ENCODE measurements at places on chromosomes 12 and 14.

GRCh38 chr14:72970058-72970630, 43.9 kb downstream of the DCAF4 start:
- DNase-seq, result no peak

GRCh38 chr14:53884601-53885000, 72.0 kb downstream of the BMP4 start:
- no peak for DNase-seq

DNA sequence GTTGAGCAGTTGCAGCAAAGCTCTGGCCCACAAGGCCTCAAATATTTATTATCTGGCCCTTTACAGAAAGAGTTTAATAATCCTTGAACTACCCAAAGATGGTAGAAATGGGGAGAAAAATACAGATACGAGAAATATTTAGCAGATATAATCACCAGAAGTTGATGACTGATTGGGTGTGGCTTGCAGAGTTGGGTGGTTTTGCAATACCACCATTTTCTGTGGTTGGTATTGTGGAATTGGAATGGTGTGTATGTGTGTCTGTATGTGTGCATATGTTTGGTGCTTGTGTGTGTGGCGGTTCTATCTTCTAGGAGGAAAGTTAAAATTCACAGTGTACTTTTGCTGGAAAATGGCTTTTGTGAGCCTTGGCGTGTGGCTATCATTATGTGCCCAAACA, 85.4 kb upstream of the MANSC4 start:
- DNase-seq, result no peak

DNA sequence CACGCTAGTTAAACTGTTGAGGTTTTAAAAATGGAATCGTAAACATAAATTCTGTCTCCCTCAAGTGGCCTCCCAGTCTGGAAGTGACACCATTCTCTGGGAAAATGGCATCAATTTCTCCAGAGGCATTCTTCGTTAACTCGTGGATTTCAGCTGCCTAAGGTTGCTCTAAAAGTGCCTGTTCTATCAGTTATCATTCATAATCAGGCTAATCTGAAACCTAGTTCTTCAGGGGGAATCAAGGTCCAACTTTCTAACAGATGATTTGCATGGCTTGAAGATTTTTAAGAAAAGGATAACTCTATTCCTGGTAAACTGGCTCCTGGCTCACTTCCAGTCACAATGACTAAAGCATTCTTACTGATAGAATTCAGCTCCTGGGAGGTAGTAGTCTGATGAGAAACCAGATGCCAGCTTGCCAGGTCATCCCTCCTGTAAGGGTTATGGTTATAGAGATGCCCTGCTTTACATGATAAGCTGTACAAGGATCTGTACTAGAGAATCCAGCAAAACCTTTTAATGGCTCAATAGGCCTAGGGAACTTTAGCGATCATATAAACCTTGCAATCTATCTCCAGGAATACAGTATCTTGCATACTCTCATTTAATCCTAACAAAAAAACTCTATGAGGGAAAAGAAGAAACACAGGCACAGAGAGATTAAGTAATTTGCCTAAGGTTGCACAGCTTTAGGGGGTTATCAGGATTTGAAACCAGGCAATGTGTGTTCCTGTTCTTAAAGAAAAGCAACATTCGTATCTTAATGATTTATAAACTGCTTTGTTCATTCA, 1.5 kb downstream of the L3HYPDH start:
- no peak for DNase-seq

DNA sequence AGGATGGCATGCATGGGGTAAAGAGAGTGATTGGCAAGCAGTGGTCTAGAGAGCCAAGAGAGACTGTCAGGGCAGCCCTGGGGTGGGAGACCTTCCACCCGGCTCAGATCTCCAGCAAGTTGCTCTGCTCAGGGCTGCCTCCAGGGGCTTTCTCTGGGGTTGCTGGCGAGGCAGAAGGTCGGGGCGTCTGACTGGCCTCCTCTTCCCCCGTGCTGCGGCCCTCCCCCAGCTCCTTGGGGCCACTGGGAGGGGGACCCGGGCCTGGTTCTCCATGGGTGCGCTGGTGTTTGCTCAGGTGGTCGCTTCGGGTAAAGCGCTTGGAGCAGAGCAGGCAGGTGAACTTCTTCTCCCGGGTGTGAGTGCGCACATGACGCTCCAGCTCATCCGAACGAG, 6.6 kb upstream of the AAAS start:
- no peak for DNase-seq

- no peak for DNase-seq
Observed at GRCh38 chr14:75042035-75042434, 9.2 kb downstream of the MLH3 start.

DNA sequence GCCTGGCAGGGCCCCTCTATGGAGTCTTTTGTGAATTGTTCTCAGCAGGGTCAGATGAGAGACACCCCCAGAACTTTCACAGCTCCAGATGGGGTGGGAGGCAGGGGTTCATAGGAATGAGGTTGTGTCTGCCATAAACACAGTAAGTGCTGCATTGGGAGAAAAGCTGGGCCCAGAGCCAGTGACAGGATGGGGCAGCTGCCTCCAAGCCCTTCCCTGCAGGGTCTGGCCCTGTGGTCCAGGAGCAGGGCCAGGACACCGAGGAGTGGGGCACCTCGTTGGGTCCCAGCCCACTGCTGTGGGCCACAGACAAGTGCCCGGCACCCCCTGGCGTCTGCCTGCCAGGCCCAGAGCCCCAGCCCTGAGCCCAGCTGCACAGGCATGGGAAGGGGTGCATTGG, 13.3 kb downstream of the INF2 start:
- DNase-seq, result no peak

- DNase-seq, result no peak
Observed at GRCh38 chr14:77707355-77707723, 484 bp downstream of the ALKBH1 start.

DNA sequence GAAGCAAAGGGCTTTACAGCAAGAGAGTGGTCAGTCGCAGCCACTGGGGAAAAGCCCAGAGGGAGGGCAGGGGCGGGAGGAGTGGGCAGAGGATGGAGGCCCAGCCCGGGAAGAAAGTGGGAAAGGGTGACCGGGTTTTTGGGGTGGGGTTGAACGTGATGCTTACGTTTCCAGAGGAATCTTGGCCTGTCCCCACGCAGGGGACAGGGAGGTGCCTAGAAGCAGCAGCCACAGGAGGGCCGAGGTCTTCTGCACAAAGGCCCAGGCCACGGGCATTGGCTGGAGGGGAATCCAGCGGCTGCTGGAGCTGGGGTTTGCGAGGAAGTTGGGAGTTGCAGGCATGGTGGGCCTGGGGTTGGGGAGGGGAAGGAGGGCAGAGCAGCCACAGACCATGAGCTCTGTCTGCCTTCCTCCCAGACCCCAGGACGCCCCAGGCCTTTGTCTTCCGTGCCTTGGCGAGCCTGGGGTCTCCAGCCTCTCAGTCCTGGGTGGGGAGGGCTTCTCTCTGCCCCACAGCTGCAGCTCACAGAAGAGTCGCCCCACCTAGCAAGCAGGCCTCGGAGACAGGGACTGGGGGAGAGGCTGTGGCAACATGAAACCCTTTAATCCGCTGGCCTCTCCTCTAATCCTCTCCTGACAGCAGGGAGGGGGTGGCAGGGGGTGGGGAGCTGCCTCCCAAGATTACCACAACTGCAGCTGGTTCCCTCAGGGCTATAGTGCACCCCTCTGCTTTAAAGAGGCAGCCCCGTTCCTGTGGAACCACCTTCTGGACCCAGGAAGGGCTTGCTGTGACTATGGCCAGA, at the start of gene CACNA2D4:
Gene CACNA2D4 (minus strand): TSS at position 572 of the 803 bp plus-strand sequence. CDS start 179 bp downstream, at position 393.
- no peak for DNase-seq

GRCh38 chr12:100199347-100200149, 1.1 kb upstream of the ACTR6 start:
- DNase-seq, result peak; percentile 71

DNA sequence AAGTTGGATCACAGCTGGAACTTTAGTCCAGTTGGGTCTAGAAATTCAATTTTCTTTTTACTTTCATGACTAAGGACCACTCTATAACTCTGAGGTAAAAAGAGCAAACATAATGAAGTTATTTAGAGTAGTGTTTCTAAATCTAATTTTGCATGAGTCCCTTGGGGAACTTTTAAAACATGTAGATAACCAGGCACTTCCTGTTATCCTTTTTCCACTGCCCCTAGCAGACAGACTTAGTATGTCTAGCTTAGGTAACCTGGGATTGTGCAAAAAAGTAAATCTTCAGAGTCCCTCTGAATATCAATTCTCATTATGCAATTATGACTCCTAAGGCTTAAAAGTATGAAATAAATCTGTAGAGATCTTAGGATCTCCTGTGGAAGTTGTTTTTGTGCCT, 371.2 kb downstream of the DIO2 start:
- DNase-seq, result no peak

GRCh38 chr12:11896417-11896929, 174.3 kb upstream of the BCL2L14 start:
- no peak for DNase-seq

DNA sequence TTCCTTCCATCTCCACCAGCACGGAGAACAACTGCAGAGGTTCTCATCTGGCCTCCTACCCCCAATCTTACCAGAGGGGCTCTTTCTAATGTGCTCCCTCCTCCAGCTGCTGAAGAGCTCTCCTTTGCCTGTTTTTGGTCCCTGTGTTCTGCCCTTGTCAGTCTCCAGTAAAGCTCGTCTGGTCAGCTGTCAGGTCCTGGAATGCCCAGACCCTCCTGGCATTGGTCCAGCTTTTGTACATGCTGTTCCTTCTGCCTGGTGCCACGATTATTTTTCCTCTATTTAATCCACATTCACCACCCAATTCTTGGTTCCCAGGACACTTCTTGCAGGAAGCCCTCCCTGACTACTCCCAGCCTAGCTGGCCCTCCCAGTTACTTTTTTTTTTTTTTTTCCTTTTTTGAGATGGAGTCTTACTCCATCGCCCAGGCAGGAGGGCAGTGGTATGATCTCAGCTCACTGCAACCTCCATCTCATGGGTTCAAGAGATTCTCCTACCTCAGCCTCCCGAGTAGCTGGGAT, 6.5 kb downstream of the SLC8B1 start:
- no peak for DNase-seq

GRCh38 chr14:50559990-50560930, at the start of gene ATL1:
TSS of gene ATL1 (plus strand) at chr14:50560145. CDS start at chr14:50560266, 121 bp downstream.
- DNase-seq, result no peak

DNA sequence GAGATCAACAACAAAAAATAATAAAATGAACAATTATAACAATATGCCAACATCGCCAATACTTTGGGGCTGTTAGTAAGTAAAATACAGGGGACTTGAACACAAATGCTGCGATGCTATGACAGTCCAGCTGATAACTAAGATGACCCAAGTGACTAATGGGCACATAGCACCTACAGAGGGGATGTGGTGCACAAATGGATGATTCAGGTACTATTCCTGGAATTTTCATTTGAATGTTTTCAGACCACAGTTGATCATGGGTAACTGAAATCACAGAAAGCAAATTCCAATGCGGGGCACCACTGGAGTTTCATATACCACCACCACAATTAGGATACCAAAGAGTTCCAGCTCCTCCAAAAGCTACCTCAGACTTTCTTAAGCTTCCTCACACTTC, 82.9 kb downstream of the RCOR1 start:
- DNase-seq, result no peak

DNA sequence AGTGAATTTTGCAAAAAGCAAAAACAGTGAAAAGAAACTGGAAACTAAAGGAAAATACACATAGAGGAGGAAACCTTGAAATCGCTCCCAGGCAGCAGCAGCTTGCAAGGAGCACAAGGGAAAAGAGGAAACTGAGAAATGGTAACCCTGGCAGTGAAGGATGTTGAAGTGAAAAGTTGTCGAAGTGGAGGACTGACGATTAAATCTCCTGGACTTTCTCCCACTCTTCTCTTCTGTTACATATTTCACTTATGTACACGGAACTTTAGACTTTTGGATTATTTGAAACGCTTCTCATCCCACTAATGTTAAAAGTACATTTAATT, 388.8 kb upstream of the USP15 start:
- DNase-seq, result no peak

- DNase-seq, result no peak
Observed at GRCh38 chr14:104424406-104425072, 155.0 kb upstream of the C14orf180 start.

- no peak for DNase-seq
Observed at GRCh38 chr14:102461490-102462338, 47.9 kb downstream of the ANKRD9 start.

GRCh38 chr12:131231032-131231980, 277.6 kb downstream of the ADGRD1 start:
- no peak for DNase-seq

GRCh38 chr14:98240376-98240775, 1031.6 kb downstream of the BCL11B start:
- DNase-seq, result no peak

GRCh38 chr12:79381248-79382208, 309.2 kb downstream of the PAWR start:
- no peak for DNase-seq

DNA sequence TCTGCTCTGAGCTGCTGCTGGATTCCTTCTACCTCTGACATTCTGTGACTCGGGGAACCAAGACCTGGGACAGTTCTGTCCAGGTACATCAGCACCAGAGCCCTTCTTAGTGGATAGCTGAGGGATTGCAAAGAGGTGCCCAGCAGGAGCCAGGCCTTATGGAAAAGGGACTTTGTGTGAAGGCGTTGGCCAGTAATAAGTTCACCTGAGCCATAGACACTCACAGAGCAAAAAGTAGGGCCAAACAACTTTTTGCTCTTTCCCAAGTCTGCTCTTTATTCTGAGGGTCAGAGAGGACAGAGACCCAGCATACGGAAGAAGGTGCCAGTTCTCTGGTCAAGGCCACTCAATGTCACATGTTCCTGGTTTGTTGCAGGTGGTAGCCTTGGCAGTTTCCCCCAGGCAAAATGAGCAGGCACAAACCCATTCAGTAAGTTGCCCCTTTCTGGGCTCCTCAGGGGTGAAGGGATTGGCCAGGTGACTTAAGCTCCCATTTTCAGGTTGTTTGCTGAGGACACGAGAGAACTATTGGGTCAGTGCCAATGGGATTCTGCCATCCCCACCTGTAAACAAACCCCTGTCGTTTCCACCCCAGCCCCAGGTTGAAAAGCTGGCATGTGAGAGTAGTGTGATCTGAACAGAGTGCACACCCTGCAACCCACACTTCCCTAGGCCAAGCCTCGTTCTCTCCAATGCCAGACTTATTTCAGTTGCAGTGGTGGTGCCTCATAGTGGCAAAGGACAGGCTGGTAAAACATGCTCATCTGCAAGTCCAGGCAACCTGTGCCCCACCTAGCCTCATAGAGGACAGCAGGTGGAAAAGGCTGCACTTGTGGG, 150.3 kb downstream of the SMOC1 start:
- no peak for DNase-seq

DNA sequence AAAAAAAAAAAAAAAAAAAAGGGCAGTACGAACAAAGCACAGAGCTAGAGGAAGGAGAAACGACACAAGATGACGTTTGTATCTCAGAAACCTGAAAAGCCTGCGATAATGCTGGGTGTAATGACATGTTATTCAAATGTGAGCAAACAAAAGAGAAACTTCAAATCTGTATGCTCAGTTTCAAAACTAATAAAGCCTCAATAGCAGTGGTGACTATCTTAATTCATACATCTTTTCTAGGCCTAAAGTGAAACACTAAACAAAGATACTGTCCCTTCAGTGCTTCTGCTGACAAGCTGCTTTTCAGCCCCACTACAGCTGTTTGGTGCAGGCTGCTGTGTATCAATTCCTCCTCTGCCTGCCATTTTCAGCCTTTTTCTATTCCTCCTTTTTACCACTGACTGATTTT, 15.8 kb downstream of the ITPR2 start:
- no peak for DNase-seq
